ENCODE measurements at places on chromosomes 7 and 10.

- DNase-seq, result no peak
Measured at GRCh38 chr7:149821191-149822148, 16.7 kb upstream of the ZNF862 start.

- no peak for DNase-seq
Measured at GRCh38 chr7:98556288-98556687, 60.8 kb upstream of the NPTX2 start.

DNA sequence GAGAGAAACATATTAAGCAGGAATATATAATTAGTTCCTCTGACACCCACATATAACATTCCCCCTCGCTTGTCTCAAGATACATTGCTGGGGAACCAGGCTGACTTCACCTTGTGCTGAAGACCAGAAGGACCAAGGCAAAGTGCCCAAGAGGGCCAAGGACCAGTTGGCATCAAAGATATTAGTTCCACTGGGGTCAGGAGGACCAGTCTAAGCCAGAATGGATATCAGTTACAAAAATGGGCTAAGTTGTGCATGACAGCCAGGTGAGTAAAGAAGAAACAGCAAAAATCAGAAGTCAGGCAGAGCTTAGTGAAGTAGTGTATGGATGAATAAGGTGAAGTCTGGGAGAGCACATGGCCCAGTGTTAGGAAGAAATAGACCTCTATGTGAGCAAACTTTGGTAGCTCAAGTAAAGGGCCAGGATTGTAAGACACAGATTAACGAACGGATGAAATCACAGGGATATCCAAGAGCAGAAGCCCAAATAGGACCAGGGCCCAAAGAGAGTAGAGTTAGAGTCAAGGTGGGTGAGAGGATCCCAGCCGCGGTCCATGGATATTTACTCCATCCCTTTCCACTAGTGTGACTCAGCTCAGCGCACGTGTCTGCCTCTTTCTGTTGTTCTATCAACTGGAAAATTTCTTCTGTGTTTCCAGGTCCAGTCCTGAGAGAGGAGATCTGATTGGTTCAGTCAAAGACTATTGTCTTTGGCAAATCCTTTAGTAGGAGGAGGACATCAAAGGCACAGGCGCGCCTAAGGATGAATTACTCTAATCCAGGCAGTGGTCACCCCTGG, 5.0 kb downstream of the CALD1 start:
- DNase-seq, result no peak

DNA sequence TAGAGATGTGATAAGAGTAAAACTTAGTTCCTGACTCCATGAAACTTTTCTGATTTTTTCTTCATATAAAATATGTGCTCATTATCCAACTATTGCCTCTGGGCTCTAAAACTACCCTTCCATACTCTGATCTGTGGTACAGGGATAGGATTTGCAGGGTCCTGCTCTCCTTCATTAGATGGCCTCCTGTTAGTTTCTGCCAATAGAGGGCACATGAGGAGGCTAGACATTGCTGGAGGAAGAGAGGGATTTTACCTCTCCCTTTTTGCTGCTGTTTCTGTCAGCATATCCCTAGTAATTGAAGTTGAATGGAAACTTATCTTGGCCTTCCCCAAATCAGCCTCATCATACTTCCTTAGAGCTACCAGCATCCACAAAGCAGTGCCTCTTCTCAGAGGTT, 269.4 kb downstream of the NXPH1 start:
- no peak for DNase-seq

DNA sequence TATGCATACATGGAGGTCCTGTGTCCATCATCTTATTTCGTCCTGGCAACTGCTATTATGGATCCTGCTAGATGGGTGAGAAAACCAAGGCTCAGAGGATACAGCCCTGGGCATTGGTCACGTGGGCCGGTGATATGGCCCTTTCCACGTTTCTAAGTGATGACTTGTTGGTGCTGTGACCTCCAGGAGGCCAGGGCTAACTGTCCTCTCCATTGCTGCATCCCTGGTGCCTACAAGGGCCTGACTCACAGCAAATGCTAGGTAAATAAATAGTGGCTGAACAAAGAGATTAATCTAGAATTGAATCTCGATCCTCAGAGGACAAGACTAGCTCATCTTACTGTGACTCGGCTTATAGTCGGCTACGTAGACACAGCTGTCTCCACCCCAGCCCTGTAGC, 78.6 kb downstream of the FAM53B start:
- no peak for DNase-seq

- DNase-seq, result no peak
Measured at GRCh38 chr10:60479305-60480020, 89.8 kb upstream of the ANK3 start.

GRCh38 chr10:106251573-106251972, 912.9 kb downstream of the SORCS1 start:
- no peak for DNase-seq

DNA sequence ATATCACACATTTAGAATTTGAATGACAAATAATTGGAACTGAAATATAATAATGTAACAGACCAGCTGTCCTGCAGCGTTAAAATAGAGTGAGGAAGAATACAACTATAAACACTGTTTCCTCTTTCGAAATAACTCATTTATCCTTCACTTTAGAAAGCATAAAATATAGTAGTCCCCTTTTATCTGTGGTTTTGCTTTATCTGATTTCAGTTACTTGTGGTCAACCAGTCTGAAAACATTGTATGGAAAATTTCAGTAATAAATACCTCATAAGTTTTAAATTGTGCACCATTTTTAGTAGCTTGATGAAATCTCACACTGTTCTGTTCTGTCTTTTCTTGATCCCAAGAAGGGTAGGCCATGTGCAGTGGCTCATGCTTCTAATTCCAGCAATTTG, 31.7 kb downstream of the POLR1F start:
- no peak for DNase-seq

- DNase-seq, result no peak
Measured at GRCh38 chr10:78176320-78177317, 143.0 kb downstream of the RPS24 start.

GRCh38 chr10:43225787-43226153, 41.1 kb downstream of the RASGEF1A start:
- DNase-seq, result no peak

All from activated effector memory CD4-positive, alpha-beta T cell treated with Interleukin-2 at 50 U/mL for 16 hours (primary cell).